Dorsolateral prefrontal cortex (tissue), 122 donors: ENCODE measurements at places on chromosomes 2 and 18.

GRCh38 chr18:79275992-79276391 lies 119.7 kb upstream of the NFATC1 start:
- no peak for DNase-seq

- DNase-seq = peak; percentile 17
These were observed 27.2 kb downstream of the PPP3R1 start for GRCh38 chr2:68225119-68225632.

- no peak for DNase-seq
These were observed 49.0 kb downstream of the SDC1 start for GRCh38 chr2:20175931-20176330.

- DNase-seq = no peak
These were observed 125.0 kb downstream of the NFATC1 start for GRCh38 chr18:79520478-79521390.

DNA sequence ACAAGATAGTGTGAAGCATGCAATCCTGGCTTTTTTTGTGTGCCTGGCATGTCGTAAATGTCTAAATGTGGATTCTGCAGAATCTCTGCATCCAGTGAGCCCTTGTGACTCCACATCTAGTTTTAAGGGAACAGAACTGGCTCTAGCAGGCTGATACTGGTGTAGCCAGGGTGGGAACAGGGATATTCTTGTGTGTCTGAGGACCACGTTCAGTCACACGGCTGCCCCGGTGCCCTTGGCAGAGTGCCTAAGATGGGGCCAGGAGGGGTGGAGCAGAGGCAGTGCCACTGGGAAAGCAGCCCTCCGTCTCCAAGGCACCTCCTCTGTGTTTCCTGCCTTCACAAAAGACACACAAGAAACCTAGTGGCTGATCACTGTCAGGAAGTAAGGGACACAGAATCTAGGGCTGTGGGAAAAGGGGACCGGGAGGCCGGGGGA lies 91.5 kb upstream of the PARD3B start:
- no peak for DNase-seq

DNA sequence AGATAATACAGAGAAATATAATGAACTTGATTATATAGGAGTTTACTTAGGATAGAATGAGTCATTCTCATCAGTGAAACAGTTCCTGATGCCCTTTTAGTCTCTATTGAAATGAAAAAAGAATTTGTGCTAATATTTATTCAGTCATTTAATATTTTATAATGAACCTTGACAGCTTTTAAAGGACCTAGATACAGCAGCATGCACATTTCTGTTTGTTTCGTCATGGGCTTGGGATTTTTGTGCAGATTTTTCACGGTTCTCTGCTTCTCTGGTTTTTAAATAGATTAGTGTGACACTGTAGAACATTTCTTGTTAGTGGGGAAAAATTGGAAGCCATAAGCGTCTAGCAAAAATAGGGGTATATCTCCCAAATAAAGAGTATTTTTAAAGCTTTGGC lies 60.7 kb downstream of the NABP1 start:
- DNase-seq = no peak

- DNase-seq = no peak
These were observed 37.8 kb upstream of the IKZF2 start for GRCh38 chr2:213189001-213189899.

GRCh38 chr18:77131652-77132368 lies 773 bp downstream of the MBP start:
- no peak for DNase-seq

DNA sequence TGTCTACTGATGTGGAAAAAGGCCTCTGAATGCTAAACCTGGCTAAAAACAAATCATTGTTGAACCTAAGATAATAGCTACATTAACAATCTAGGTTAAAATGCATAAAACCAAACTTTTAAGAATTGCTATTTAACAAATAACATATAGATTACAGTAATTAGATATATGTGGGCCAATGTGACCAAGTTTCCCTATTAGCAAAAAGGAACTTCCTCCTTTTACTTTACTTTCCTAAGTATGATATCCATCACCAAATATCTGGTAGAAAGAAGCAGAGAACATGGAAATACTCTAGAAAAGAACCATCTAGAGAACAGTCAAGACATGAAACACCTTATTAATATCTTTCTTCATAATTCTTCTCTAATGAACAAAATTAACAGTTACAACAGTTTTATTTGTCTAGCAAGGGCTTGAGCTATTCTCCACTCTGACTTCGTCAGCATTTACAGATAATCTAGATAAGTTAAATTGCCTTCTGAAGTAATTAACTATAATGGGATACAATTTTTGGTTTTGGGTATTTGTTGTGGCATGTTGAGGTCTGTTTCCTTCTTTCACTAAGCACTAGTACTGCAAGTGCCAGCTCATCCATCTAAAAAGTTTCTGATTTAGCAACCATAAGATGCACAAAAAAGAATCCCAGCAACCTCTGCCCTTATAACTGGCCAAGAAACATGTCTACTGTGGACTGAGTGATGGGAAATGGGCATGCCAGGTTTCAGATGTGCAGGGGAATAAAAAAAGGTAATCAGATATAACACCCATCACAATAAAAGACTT lies 53.3 kb downstream of the MEMO1 start:
- DNase-seq = no peak

DNA sequence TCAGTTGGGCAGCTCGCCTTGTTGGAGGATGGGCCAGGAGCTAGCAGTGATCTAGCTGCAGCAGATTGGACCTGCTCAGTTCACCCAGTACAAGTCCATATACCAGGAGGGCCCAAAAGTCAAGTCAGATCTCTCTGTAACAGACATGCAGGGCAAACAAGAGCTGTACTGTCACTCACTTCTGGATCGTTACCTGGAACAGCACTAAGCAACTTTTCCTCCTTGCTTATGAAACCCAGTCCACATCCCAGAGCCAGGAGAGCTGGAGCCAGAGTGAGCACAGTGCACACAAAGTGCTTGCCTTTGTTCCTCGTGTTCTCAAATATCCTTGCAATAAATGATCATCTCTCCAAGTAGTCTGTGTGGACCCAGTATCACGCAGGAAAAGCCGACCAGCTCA lies 244.1 kb upstream of the FOSL2 start:
- no peak for DNase-seq

DNA sequence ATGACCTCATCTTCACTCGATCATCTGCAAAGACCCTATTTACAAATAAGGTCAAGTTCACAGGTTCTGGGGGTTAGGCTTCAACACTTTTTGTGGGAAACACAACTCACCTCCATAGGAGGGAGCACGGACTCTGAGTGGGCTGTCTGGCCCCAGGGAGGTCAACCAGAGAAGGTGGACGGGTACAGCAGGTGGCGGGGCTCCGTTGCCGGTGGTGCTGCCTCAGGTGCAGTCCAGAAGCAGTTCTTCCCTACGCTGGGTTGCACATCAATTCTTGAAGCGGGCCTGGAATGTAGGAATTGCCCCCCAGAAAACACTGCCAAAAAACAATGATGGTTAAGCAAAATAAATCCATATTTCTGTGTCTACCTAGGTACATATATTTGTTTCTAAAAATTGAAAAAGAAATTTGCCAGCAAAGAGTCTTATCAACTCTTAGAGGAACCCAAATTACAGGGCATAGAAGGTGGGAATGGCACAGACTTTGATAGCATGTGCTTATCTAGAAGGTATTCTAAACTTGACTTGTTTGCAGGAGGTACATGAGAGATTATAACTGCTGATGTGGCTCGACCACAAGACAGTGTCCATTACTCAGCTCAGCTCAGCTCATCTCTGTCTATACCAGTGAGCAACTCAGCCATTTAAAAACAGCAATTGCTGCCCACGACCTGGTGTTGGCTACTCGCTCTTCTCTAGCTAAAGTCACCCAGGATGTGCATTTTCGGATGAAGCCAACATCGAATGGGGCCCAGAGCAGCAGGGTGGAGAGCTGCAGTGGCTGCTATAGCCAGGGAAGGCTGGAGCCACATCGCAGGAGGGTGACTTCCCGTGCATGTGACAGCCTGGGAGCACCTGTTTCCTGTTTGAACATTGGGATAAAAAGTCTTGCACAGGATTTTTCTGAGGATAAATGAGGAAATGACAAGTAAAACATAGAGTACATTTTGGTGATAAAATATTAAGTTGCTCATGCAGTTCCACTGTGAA lies 128.7 kb downstream of the RNF144A start:
- DNase-seq = no peak

- no peak for DNase-seq
These were observed 4.7 kb downstream of the ING5 start for GRCh38 chr2:241706537-241706936.

GRCh38 chr2:174236429-174236828 lies 11.9 kb downstream of the OLA1 start:
- DNase-seq = no peak

DNA sequence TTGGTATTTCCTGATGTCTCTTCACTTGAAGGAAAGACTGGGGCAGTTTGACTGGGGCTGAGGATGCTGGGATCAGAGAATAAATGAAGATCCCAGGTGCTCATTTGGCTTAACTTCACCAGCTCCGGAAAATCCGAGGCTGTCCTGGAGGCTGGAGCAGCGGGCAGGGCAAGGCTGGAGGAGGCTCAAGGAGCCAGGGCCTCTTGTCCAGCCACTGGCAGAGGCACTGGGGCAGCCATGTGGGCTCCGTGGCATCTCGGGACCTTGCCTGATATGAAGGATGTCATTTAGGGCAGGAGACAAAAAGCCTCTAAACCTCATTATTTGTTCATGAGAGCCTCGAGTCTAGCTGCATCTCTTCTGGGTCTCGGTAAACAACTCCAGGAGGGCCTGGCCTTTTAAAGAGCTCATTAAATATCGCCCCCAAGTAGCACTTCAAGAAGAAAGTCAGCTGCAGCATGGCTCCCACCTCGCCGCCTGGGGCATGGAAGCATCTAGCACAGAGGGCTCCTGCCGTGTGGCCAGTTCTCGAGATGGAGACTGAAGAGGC lies 13.5 kb upstream of the GPR55 start:
- DNase-seq = no peak

DNA sequence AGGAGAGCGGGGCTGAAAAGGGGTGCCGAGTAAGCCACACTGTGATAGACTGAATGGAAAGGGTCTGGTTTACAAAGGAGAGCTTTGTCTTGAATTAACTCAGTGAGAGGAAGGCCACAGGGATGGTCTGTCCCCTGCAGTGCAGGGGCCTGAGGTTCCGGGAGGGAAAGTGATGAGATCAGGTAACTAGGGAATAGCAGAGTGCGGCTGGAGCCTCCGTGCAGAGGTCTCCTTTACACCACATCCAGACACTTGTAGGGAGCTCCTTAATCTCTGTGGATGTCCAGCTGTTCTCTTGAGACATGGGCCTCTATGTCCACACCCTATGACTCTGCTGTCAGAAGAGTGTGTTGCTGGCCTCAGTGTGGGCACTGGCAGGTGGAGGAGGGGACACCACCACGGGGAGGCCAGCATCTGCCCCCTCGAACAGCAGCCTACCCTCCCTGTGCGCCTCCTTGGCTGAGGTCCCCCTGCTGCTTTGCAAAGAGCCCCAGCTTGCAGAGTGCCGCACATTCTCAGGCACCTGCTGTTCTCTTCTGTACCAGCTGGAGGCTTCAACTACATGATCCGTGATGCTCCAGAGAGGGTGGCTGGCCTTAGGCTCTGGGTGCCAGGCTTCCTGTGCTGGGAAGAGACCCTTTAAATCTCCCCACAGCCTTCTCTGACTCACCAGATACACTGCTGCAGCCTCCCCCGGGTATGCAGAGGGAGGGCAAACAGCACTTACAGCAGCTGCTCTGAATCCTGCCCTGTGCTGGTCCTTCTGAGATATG lies 25.9 kb downstream of the ENOSF1 start:
- DNase-seq = no peak

- DNase-seq = no peak
These were observed 1.7 kb downstream of the METTL4 start for GRCh38 chr18:2569338-2570207.

- DNase-seq = no peak
These were observed 7.6 kb upstream of the ADAM23 start for GRCh38 chr2:206435742-206436141.

GRCh38 chr2:112772322-112772721 lies 7.9 kb upstream of the CKAP2L start:
- DNase-seq = no peak

- DNase-seq = no peak
These were observed 88.9 kb upstream of the SLC35G4 start for GRCh38 chr18:11520536-11520935.

GRCh38 chr2:30936977-30937376 lies 129.7 kb upstream of the CAPN13 start:
- no peak for DNase-seq

- peak; percentile 59 for DNase-seq
These were observed 52.7 kb downstream of the MAP2 start for GRCh38 chr2:209476367-209477208.

GRCh38 chr2:120861576-120862191 lies 126.0 kb downstream of the GLI2 start:
- DNase-seq = no peak

DNA sequence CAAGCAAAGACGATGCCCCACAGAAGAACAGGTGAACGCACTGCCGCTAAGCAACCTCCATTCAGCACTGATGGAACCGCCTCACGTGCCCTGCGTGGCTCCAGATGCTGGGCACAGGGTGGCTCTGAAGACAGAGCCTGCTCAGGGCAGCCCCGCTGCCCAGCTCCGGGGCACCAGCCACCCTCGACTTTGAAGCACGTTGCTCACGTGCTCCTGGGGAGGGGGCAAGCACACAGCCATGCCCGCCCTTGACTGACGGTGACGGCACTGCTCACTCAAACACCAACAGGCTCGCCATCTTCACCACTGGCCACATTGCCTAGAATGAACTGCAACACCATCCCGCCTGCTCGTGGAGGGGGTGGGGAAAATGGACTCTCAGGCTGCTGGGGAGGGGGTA lies 251.3 kb downstream of the HDAC4 start:
- DNase-seq = peak; percentile 6

DNA sequence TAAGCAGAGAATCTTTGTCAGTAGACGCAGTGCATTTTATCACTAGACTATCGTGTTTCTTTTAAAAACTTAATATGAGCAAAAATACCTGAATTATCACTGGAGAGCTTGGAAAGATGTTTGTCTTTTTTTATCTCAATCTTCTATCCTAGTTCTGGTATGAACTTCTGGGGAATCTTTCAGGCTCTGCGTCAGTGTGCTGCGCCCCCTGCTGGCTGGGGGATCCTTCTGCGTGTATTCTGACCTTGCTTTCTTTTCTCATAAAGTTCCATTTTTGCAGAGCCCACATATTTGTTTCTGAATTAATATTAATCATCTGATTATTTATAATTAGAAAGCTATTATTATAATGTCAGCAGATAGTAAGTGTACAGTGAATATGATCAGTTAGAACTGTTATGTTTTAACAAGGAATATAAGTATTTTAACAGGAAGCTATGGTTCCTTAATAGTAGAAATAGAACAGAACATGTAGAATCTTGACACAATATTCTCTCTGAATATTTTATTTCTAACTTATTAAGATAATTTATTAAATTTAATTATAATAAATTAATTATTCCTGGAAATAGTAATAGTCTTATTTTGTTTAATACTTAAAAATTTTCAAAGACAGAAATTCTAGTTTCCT lies 945.0 kb upstream of the CRIM1 start:
- DNase-seq = peak; percentile 51

DNA sequence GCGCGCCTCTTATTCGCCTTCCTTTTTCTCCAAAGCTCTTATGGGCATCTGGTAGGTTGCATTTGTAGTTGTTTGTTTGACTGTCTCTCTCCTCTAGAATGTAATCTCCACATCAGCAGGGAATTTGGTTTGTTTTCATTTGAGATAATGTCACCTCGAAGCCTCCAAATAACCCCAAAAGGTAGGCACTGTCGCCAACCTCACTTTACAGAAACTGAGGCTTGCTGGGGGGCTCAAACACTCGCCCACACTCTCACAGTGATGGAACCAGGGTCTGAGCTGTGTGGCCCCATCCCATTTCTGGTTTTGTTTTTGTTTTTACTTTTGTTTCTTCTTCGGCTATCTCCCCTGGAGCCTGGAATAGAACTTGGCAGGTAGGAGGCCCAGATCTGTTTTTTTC lies 172.2 kb upstream of the MYCN start:
- no peak for DNase-seq

- DNase-seq = no peak
These were observed 216.0 kb downstream of the ACKR3 start for GRCh38 chr2:236785611-236786057.
